ENCODE measurements at places on chromosomes 6 and 20.

DNA sequence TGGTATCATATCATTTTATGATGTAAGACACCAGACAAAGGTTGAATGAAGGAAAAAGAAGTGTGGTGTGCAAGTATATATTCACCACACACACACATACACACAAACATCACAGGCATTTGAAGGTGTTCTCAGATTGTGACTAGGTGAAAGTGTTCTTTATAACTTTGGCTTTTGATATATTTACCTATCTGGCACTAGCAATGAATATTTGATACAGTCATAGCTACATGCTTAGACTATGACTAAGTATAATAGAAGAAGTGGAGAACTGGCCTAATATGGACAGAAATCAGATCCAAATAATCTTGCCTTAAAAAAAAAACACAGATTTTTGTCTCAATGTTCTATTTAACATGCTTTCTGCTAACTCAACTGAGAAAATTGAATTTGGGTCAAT, 809.9 kb downstream of the KIF16B start:
- no peak for DNase-seq

DNA sequence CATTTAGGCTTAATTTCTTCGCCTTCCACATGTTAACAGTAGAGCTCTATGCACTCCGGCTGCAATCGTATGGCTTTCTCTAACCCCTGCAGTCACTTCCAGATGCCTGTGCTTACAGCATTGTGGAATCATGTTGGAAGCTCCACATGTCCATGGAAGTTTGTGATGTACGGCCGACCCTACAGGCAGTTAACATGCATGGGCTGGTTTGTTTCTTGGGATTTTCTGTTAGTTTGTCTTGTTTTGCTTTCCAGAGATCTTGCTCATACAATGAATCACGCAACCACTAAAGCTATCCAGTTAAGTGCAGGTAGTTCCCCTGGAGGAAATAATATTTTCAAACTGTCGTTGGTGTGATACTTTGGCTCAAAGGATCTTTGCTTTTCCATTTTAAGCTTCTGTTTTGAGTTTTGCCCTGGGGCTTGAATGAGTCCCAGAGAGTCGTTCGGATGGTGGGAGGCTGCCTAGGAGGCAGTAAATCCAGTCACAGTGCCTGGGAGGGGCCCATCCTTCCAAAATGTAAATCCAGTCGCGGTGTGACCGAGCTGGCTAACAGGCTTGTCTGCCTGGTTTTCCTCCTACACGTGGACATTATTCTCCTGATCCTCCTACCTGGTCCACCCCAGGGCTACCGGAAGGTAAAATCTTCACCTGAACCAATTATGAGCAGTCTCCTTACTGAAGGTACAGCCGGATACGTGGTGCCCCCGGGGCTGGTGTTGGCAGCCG, 225.9 kb downstream of the SMOC2 start:
- DNase-seq = no peak

DNA sequence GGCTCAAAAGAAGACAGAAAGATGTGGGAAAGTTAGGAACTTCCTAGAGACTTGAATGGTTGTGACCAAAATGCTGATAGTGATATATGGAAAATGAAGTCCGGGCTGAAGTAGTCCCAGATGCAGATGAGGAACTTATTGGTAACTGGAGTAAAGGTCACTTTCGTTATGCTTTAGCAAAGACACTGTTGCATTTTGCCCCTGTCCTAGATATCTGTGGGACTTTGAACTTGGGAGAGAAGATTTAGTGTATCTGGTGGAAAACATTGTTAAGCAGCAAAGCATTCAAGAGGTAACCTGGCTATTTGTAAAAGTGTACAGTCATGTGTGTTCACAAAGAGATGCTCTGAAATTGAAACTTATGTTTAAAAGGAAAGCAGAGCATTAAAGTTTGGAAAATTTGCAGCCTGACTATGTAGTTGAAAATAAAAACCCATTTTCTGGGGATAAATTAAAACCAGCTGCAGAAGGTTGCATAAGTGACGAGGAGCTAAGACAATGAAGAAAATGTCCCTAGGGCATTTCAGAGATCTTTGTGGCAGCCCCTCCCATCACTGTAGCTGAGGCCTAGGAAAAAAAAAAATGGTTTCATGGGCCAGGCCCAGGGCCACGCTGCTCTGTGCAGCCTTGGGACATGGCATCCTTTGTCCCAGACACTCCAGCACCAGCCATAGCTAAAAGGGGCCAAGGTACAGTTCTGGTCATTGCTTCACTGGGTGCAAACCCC, 1692.2 kb downstream of the HACE1 start:
- DNase-seq = no peak

- no peak for DNase-seq
These were observed 111.2 kb downstream of the IRF4 start for GRCh38 chr6:502761-503160.

GRCh38 chr20:25018841-25019240, 26.3 kb upstream of the APMAP start:
- DNase-seq = no peak

- DNase-seq = no peak
These were observed 18.4 kb downstream of the SERPINB1 start for GRCh38 chr6:2823104-2823850.

DNA sequence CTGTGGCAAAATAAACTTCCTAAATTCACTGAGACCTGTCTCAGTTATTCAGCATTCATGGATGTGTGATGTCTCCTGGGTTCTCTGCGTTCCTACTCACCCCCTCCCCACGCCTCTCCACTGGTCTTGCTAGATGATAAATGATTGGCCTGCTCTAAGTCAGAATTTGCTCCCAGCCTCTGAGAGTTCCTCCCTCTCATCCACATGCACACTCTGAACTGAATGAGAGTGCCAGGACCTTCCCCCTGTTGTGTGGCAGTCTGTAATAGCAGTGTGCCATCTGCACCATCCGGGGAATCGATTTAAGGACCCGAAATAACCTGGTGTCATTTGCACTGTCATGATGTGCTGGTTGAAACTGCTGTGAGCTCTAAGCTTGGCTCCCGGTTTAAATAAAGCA, 135.8 kb upstream of the AFDN start:
- peak; percentile 97 for DNase-seq

- no peak for DNase-seq
These were observed 3.6 kb upstream of the PGBD1 start for GRCh38 chr6:28277746-28278145.

DNA sequence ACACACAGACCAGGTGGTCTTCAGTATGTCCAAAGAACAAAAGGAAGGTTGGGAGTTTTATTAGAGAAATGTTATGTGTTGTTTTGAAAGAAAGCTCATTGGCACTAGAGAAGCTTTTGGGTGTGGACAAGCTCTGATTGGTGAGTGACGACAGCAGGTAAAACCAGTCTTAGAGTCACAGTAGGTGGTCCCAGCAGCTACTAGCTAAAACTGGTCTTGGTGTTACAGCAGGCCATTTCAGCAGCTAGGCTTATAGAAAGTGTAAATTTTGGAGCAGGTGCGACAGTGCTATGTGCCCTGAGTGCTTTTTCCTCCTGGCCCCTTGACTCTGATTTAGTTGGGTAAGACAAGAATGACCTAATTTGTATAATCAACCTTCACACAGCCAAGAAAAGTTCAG, 3.6 kb downstream of the CLDN20 start:
- no peak for DNase-seq

GRCh38 chr6:154614101-154614500, 103.6 kb upstream of the CNKSR3 start:
- no peak for DNase-seq

- DNase-seq = no peak
These were observed 422.1 kb downstream of the GJA1 start for GRCh38 chr6:121857551-121857950.

DNA sequence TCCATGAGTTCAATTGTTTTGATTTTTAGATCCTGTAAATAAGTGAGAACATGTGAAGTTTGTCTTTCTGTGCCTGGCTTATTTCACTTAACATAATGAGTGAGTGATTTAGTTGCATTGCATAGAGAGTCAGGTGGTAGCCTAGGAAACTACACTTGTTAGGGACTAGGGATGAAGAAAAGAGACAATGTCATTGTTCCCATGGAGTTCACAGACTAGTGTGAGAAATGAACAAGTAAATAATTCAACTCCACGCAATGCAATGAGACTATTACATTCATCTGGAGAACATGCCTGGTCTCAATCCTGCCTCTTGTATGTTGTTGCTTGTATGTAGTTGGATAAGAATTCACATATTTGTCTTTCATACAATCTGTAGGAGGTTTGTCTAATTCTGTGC, 76.3 kb upstream of the B3GAT2 start:
- DNase-seq = no peak

DNA sequence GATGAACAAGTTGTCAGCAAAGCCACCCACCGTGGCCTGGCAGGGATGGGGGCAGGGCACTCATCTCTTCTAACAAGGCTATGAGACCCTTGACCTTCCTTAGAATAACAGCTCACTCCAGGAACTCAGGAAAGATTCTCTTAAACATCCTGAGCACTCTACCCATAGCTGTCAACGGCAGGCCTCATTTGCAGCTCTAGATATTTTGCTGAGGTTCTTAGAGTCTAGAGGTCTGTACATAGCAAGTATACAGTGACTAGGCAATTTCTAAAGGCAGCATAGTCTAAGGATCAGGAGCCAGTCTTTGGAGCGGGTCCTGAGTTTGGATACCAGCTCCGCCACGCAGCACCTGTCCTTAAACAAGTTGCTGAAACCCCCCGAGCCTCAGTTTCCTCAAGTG, 11.7 kb downstream of the TRERF1 start:
- DNase-seq = no peak

DNA sequence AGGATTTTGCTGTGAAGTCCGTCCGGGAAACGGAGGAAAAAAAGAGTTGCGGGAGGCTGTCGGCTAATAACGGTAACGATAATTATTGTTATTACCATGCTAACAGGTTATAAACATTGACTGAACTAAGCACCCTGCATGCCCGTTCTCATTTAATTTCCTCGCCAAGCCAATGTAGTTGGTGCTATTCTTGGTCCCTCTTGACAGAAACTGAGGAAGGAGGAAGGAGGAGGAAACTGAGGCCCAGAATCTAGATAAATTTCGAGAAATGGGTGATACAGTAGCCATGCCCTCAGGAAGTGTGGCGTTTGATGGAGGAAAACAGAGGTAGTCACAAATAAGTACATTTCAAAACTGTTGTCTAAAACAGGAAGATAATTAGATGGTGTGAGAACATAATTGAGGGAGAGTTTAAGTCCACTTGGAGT, 474 bp downstream of the TPX2 start:
- DNase-seq = no peak

DNA sequence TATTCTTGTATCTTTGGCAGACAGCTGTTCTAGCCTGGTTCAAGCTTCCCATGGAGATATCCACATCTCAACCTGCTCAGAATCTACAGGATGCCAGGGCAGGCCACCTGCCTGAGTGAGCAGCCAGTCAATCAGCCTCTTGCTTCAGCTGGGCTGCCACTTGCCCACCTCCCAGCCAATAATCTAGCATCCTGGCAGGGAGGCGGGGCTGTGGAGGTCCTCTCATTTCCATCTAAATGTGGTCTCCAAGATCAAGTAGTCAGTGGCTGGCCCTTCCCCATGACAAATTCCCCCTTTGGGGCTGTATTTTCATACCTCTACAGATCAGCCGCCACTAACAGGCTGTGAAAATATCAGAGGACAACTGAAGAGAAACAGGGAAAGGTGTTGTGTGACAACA, 33.0 kb upstream of the SPDEF start:
- no peak for DNase-seq

- no peak for DNase-seq
These were observed 562.2 kb upstream of the NOX3 start for GRCh38 chr6:156017838-156018237.

DNA sequence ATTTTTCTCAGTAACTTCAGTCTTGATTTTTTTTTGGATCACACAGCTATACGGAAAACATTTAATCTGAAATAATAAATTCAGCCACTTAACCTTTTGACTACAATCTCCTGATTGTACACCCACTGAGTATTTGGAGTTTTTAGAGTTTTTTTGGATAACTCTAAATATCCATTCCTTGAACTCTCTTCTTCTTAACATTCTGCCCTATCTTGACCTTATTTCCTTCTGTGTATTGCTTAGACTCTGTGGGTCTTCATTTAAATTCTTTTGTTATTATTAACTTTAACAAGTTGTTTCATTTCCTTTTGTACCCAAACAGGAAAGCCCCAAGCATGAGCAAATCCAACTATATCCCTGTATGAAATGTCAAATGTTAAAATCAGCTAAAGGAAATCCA, 170.2 kb upstream of the PTCHD4 start:
- no peak for DNase-seq

- DNase-seq = no peak
These were observed 94.2 kb upstream of the TAB2 start for GRCh38 chr6:149223120-149223903.

GRCh38 chr6:121590438-121590837, 155.0 kb downstream of the GJA1 start:
- DNase-seq = no peak

GRCh38 chr6:16278048-16278724, 39.8 kb downstream of the GMPR start:
- DNase-seq = no peak

- no peak for DNase-seq
These were observed 3.4 kb upstream of the UST start for GRCh38 chr6:148743476-148743875.

DNA sequence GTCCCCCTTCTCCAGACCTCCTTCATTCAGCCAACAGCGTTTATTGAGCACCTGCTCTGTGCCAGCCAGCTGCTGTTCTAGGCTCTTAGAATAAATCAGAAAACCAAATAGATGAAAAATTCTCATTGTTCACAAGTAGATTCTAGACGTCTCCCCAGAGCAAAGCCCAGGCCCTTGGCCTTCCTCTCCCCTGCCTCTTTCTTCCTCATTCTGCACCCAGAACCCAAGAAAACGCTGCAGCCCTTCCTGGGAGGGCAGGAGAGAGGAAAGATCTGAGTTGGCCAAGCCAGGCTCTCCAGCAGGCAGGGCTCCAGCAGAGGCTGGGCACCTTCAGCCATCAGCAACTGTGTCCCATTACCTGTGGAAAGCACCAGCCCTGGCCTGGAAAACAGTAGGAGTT, 12.0 kb upstream of the BPI start:
- DNase-seq = no peak

GRCh38 chr6:159943101-159943632, 25.7 kb upstream of the IGF2R start:
- no peak for DNase-seq
